ENCODE measurements at places on chromosomes 2 and 18. TPM values are rescaled to one million over a fixed set of nuclear protein-coding genes. Genes with fewer than 3 reads are reported as not detected.

LHCGR gene
- not detected for total RNA-seq

HJURP gene
- 59.1 TPM for total RNA-seq

ABCG8 gene
- not detected for total RNA-seq

SYT4 gene
- not detected for total RNA-seq

OBSL1 gene
- 37.6 TPM for total RNA-seq

RNF144A gene
- 4.6 TPM for total RNA-seq

All from MG63 (cell line).